ENCODE measurements at places on chromosomes 7 and 10. TPM values are rescaled to one million over a fixed set of nuclear protein-coding genes. Genes with fewer than 3 reads are reported as not detected.

DNA sequence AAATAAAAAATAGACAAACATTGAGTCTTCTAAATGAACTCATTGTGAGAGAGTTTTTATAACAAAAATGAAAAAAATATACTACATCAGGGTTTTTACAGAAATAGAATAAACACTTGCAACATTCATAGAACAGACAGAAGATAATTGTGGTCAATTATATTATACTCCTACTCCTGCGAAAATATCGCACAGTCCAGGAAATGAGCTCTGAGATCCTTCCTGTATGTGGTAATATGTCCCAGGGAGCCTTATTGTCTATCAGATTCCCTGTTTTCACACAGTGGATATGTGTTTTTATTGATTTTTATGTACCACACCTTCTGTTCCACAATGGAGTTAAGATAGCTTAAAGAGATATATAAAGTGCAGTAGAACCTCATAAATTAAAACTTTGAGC lies 27.5 kb upstream of the RELN start:
- no peaks in the 10 kb centered on the region for H3K4me1 ChIP-seq
- no peaks in the 10 kb centered on the region for H3K27me3 ChIP-seq
- no peak for DNase-seq
- no peak overlapping the region for H3K4me3 ChIP-seq
- no peak overlapping the region for H3K27ac ChIP-seq

GRCh38 chr7:49580761-49581160 lies 192.7 kb upstream of the VWC2 start:
- no peak for DNase-seq
- H3K4me3 ChIP-seq: no peak overlapping the region
- H3K27ac ChIP-seq: no peak overlapping the region
- no peaks in the 10 kb centered on the region for H3K36me3 ChIP-seq

DNA sequence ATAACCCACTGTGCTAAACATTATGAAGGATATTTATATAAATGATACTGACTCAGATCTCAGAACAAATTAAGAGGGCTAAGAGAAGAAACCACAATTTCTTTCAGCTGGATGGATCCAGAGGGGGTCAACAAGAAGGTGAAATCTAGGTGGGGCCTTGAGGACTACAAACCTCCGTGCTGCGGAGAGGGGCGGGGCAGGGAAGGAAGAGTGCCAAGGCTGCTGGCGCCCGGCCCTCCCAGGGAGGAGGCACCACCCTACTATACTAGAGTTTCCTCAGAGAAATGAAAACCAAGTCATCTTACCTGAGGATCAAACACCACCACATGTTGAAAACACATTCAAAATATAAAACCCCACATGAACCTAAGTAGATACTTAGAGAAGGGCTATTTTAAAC lies 29.3 kb upstream of the CRYGN start:
- no peaks in the 10 kb centered on the region for H3K4me1 ChIP-seq
- H3K4me3 ChIP-seq: no peak overlapping the region
- H3K27ac ChIP-seq: no peak overlapping the region
- DNase-seq: no peak
- H3K36me3 ChIP-seq: peaks cover 10% of the 10 kb centered on the region

PVRIG gene
- 1.2 TPM for total RNA-seq

SORBS1 gene
- total RNA-seq: 156 TPM

RAB19 gene
- 2.3 TPM for total RNA-seq

DMBT1 gene
- 0.15 TPM for total RNA-seq

ZCCHC24 gene
- 50.8 TPM for total RNA-seq

PNLIP gene
- total RNA-seq: not detected
